Activated gamma-delta T cell (primary cell): ENCODE measurements at places on chromosomes 7 and 10.

GRCh38 chr10:3074985-3075600 is 7.7 kb downstream of the PFKP start:
- DNase-seq = no peak

DNA sequence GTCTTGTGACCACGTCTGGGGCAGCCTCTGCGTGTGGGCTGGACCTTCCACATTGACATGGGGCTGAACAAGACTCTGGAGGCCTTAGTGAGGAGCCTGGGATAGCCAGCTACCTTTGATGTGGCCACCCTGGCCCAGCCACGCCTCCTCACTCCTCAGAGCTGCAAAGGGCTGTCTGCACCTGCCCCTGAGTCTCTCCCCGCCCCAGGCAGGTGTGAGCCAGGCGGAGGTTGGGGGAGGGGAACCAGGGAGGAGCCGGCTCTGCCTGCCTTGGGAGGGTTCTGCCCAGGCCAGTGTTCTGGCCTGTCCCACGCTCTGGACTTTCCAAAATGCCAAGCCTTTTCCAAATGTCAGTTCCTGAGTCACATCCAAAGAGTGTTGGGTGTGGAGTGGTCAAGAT is 72.2 kb downstream of the GTF2IRD1 start:
- DNase-seq = no peak

- no peak for DNase-seq
These were observed 216.5 kb downstream of the DNAJB6 start for GRCh38 chr7:157553256-157553655.

DNA sequence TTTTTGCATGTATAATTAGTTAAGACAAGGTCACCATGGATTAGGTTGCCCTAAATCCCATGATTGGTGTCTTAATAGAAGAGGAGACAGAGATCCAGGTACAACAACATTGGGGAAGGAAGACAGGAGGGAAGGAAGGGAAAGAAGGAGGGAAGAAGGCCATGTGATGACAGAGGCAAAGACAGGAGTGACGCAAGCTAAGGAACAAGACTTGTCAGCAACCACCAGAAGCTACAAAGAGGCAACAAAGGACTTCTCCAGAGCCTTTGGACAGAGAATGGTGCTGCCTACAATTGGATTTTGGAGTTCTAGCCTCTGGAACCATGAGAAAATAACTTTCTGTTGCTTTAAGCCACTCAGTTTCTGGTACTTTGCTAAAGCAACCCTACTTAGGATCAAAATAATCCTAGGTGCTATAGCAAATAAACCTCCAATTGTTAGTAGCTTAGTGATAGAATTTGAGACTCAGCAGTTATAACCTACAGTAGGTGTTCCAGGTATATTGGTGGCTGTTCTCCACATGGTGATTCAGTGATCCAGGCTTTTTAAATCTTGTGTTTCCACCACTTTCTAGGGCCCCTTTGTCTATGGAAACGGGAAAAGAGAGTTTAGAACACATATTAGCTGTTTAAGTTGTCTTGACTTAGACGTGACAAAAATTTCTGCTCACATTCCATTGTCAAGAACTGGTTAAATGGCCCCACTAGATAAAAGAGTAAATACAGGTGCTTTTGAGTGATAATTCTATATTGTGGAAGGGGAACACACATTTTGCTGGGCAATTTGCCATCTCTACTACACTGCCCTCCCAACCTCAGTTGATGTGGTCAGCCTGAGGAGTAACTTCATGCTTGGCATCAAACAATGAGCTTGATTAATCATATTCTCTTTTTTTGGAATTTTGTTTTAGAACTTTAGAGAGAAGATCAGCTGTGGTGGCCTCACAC is 70.5 kb upstream of the SP4 start:
- no peak for DNase-seq

DNA sequence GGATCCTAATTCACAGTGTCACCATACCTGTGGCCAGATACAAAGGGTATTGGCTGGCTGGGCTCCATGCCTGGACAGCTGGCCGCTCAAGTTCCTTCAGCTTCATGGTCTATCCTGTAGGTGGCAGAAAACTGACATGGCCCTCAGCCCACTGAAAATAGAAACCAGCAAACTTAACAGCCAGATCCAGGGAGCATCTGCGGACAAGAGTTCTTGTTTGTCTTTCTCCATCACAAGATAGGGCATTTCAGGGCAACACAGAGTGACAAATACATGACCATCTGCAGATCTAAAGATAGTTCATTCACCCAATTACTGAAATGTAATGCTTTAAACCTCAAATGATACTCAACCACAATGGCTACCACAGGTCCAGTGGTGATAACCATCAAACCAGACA is 2.8 kb downstream of the SEC31B start:
- no peak for DNase-seq

GRCh38 chr7:71485586-71485985 is 353.6 kb downstream of the GALNT17 start:
- DNase-seq = no peak

DNA sequence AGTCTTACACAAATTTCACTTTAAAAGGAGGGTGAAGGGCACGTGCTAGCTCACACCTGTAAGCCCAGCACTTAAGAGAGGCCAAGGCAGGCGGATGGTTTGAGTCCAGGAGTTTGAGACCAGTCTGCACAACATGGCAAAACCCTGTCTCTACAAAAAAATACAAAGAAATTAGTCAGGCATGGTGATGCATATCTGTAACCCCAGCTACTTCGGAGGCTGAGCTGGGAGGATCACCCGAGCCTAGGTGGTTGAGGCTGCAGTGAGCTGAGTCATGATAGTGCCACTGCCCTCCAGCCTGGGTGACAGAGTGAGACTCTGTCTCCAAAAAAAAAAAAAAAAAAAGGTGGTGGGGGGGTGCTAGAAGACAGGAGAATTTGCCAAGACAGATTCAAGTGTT is 237.3 kb upstream of the KLF14 start:
- DNase-seq = no peak

DNA sequence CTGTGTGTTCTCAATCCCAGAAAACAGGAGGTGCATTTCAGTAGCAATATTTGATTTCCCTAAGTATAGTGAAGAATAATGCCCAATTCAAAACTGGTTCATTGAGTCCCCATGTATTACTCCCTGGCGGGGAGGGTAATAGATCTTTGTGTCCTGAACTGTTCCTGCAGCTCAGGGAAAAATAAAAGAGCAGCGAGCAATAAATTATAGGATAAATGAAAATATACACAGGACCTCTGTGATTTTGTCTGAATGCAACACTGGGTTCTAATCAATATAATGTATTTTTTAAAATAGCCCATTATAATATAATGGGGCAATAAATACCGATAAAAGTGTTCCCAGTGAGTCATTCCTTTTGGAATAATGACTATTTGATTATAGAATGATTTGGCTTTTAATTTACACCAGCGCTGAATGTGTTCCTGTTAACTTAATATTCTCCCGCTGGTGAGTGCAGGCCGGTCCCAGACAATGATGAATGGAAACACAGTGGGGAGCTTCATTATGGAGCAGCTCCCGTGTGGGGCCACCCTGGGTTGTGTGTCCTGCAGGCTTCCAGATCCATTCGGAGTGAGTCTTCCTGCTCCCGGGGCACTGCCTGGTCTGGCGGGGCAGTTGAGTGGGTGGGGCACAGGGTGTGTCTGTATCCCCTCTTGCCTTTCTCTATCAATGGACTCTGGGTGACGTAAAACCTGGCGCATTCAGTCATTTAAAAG is 263.1 kb downstream of the ACTR3B start:
- DNase-seq = no peak

- no peak for DNase-seq
These were observed 104.2 kb downstream of the ADK start for GRCh38 chr10:74255214-74255613.

DNA sequence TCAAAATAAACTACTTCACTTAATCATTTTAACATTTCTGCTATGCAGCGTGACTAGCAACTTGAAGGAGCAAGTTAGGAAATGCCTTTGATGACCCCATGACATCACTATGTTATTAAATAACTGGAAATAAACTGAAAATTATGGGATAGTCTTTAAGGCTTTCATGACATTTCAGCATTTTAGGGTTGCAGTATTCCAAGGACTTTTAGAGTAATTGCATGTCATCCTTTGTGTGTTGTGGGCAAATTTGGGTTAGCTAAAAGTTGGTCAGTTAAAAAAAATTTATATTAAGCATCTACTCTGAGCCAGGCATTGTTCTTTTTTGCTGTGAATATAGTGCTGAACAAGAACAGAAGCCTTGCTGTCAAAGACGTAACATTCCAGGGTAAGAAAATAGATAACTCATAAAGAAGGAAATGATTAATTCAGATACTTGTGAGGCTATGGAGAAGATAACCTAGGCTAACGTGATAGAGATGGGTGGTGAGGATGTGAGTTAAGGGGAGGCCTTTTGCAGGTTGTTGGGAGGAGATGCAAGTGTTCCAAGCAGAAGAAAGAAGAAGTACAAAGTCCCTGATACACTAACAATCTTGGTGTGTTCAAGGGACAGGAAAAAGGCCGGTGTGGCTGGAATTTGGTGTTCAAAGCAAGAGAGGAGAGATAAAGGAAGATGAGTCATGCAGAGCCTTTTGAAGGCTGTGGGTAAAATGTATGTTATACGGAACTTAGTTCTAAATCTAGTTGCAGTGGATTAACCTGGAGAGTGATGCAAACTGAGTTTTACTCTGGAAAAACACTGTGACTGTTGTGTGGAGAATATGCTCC is 610.2 kb downstream of the AUTS2 start:
- no peak for DNase-seq

GRCh38 chr10:124663766-124664360 is 80.3 kb downstream of the FAM53B start:
- DNase-seq = no peak

- no peak for DNase-seq
These were observed 316.2 kb downstream of the SORCS3 start for GRCh38 chr10:104957178-104957841.

- no peak for DNase-seq
These were observed 128.3 kb downstream of the SKAP2 start for GRCh38 chr7:26735976-26736600.

GRCh38 chr10:118723466-118723865 is 31.3 kb downstream of the CACUL1 start:
- no peak for DNase-seq

DNA sequence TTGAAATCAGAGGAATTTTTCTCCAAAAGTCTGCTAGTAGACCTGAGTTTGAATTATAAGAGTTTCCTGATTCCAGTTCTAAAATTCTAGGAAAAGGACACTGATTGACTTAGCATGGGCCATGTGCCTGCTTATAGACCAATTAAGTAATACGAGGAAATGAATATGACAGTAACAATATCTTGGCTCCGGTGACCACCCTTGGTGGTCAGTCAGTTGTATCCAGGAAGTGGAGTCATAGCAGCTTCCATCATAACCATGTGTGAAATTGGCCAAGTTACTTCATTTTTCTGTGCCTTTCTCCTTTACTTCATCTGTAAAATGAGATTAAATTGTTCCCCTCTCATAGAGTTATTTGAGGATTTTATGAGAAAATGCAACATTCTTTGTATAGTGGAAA is 66.9 kb downstream of the MTPAP start:
- DNase-seq = no peak

DNA sequence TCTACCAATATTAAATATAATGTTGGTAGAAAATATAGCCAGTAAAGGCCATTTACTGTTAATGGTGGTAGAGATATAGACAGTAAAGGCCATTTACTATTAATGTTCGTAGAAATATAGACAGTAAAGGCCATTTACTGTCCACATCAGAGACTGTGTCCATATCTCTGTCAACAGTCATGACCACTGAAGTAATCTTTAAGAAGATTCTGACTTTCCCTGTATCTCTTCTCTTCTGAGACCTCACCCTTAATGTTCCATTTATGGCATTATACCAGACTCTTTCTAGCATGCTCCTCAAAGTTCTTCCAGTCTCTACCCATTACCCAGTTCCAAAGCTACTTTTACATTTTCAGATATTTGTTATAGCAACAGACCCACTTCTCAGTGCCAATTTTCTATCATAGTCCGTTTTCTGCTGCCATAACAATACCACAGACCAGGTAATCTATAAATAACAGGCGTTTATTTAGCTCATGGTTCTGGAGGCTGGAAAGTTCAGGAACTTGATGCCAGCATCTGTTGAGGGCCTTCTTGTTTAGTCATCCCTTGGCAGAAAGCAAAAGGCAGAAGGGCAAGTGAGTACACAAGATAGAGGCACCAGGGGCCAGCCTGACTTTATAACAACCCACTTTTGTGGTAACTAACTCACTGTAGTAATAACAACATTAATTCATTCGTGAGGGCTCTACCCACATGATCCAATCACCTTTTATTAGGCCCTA is 7.9 kb upstream of the NUDCD3 start:
- no peak for DNase-seq

DNA sequence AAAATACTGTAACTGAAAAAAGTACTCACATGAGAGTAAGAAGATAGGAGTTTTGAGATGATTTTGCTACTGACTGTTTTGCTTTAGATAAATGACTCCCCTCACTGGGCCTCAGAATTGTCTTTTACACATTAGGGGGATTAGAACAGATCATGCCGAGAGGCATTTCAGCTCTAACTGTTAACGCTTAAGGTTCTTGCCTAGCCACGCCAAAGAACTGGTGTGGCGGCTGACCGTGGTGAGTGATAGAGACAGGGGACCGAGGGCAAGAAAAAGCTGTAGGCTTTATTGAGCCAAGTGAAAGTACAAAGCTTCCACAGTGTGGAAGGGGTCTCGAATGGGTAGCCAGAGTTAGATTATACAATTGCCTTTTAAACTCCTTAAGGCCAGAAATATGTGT is 368.5 kb upstream of the MYO3A start:
- no peak for DNase-seq

DNA sequence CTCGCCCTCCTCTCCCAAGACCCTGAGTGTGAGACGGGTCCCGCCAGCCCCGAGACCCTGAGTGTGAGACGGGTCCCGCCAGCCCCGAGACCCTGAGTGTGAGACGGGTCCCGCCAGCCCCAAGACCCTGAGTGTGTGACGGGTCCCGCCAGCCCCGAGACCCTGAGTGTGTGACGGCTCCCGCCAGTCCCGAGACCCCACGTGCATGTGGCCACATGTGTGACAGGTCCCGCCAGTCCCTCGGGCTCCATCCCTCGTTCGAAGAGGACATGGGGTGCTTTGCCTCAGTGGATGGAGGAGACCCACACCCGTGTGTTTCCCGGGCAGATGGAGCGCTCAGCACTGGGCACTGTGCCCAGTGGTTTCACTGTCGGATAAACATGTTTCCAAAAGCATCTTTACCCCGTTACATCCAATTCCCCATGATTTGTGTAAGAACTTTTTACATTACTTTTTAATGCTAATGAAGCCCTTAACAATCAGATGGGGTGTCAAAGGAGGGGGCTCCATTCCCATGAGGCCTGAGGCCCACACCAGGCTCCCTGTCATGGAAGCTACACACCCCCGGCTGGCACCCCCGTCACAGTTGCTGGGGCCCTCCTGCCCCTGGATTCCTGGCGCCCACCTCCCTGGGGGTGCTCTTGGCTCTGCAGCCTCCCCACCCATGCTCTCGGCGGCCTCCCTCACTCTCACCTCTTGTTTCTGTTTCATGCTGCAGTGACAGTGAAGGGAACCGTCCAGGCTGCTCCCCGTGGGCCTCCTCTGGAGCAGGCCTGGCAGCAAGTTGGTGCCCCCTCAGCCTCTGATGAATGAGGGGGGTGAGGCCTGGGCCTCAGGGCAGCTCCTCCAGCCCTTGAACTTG is 48.5 kb upstream of the CFAP46 start:
- DNase-seq = no peak

- no peak for DNase-seq
These were observed 20.6 kb downstream of the ZDHHC6 start for GRCh38 chr10:112426111-112426510.

- DNase-seq = no peak
These were observed at the start of gene ACSL5 for GRCh38 chr10:112373912-112374338. ACSL5 (plus strand) TSS chr10:112374116; CDS start chr10:112394947, 20,831 bp downstream.

GRCh38 chr7:34396437-34397064 is 261.5 kb upstream of the NPSR1 start:
- DNase-seq = no peak
